Left ventricle myocardium inferior (tissue), 1 donor: ENCODE measurements at places on chromosomes 13 and 19. TPM values are rescaled to one million over a fixed set of nuclear protein-coding genes. Genes with fewer than 3 reads are reported as not detected.
A peak's percentile ranks its signal among the peaks of the same experiment; 100 is the strongest.

DNA sequence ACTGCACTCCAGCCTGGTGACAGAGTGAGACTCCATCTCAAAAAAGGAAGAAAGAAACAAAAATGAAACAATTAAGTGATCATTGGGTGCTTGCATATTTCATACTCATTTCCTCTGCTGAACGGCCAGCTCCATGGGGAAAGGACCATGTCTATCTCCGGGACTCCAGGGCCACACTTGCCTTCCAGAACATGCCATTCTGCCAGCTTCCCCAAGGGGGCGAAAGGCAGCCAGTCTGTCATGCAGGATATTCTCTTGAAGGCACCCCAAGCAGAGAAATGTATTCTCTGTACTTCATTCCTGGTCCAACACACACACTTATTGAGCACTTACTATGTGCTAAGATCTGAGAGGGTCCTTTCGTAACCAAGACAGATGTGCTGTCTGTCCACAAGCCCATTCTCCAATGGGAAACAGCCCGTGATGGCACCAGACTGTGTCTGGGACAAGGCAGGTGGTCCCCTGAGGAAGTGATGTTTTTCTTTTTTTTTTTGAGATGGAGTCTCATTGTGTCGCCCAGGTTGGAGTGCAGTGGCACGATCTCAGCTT is 10.2 kb upstream of the CARM1 start:
- H3K4me1 ChIP-seq: peaks cover 4% of the 10 kb centered on the region
- H3K27me3 ChIP-seq: no peaks in the 10 kb centered on the region
- H3K36me3 ChIP-seq: no peaks in the 10 kb centered on the region
- no peak overlapping the region for H3K4me3 ChIP-seq
- H3K27ac ChIP-seq: no peak overlapping the region

DNA sequence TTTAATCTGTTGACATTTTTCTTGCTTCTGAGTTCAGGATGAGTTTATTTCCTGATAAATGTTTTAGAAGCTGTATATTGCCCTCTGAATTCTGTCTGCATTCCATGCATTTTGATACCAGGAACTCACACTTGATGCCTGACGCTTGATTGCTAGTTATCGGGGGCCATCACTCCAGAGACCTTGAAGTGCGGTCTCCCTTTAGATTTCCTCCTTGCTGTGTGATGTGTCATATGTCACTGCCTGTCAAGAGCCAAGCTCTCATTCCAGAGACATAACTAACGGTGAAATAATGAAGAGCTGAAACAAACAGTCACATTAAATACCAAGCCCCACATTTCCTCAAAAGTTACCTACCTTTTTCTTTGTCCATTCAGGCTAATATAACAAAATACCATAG is 155.5 kb downstream of the TNFSF13B start:
- H3K4me1 ChIP-seq: no peaks in the 10 kb centered on the region
- H3K27ac ChIP-seq: no peak overlapping the region
- DNase-seq: no peak

KCNN4 gene
- 0.38 TPM for total RNA-seq

DNA sequence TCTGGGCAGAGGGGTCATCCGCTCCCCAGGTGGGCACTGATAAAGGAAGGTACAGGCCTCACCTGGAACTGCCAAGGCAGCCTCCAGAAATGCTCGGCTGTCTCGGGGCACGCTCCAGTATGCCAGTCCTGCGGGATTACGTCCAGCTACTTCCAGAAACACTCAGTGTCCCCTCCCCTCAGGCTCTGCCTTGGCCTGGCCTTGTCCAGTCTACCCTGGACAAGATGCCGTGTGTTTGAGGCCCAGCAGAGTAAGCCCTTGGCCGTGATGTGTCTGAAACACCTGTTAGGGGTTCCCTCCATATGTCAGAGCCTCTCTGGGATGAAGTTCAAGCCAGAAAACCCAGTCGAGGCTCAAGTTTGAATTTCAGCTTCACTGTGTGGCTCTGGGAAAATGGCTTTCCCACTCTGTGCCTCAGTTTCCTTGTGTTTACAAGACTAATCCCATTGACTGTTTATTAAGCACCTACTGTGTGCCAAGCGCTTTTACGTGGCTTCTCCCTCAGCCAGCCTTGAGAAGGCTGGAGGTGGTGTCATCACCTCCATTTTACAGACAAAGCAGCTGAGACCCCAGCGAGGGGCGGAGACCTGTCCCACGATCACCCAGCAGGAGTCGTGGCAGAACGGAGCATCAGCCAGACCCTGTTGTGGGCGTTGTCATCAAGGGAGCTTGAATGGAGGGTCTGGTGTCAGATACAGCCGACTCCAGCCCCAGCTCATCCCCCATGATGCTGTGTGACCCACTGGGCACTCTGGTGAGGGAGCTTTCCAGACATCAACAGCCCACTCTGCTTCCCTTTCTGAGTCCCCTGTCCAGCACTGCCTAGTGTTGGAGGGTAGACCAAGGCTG is 2.0 kb upstream of the PIK3R2 start:
- H3K4me3 ChIP-seq: no peak overlapping the region
- no peak for DNase-seq
- H3K36me3 ChIP-seq: peaks cover 12% of the 10 kb centered on the region
- H3K27ac ChIP-seq: no peak overlapping the region

ISOC2 gene
- 52.6 TPM for total RNA-seq

GRCh38 chr13:42401376-42401775 is 129.4 kb downstream of the AKAP11 start:
- no peaks in the 10 kb centered on the region for H3K4me1 ChIP-seq
- H3K4me3 ChIP-seq: no peak overlapping the region
- H3K27me3 ChIP-seq: peaks cover 15% of the 10 kb centered on the region
- no peaks in the 10 kb centered on the region for H3K36me3 ChIP-seq
- no peak for DNase-seq
- no peak overlapping the region for H3K27ac ChIP-seq

DNA sequence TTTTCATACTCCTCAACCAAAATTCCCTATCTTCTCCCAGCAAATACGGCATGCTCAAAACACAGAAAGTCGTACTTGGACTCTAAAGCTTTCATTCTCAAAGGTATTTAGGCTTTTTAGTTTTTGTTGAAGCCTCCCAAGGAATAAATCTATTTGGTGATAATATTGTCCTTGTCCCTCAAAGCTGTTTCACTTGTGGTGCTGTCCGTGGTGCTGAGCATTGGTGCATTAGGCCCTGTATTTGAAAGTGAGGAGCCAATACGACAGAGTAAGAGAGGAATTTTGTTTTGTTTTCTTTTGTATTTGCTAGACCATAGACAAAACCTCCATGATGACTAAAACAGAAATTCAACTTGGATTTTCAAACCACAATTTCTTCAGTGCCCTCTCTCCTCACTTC is 3.2 kb upstream of the LGALS13 start:
- no peak for DNase-seq
- no peak overlapping the region for H3K27ac ChIP-seq
- no peaks in the 10 kb centered on the region for H3K4me1 ChIP-seq
- H3K4me3 ChIP-seq: no peak overlapping the region
- peaks cover 64% of the 10 kb centered on the region for H3K27me3 ChIP-seq
- no peaks in the 10 kb centered on the region for H3K36me3 ChIP-seq

GRCh38 chr13:30341815-30342570 is 34.6 kb upstream of the KATNAL1 start:
- DNase-seq: peak; percentile 89
- peaks cover 38% of the 10 kb centered on the region for H3K4me1 ChIP-seq
- H3K36me3 ChIP-seq: no peaks in the 10 kb centered on the region
- peak overlapping the region; percentile 0 for H3K4me3 ChIP-seq

GRCh38 chr13:79382545-79383275 is 23.3 kb downstream of the RBM26 start:
- H3K27ac ChIP-seq: no peak overlapping the region
- no peak for DNase-seq
- no peak overlapping the region for H3K4me3 ChIP-seq
- peaks cover 10% of the 10 kb centered on the region for H3K36me3 ChIP-seq

JAK3 gene
- 1.7 TPM for total RNA-seq

DNA sequence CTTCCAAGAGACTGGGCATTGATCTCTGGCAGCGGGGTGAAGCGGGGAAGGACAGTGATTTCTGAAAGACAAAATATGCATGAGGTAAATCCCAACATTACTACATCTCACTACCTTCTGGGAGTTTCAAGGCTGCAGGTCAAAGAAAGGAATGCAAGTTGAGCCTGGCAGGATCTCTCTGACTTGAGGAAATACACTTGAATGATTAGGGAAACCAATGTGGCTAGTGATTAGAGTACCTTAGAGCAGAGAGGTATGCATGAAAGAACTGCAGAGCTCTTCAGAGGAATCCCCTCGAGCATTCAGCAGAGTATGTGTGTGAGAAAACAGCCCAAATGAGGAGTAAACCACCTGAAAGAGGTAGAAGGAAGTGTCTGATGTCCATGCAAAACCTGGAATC is 2874.1 kb upstream of the PCDH20 start:
- no peaks in the 10 kb centered on the region for H3K36me3 ChIP-seq
- H3K27ac ChIP-seq: no peak overlapping the region
- H3K4me3 ChIP-seq: no peak overlapping the region
- no peaks in the 10 kb centered on the region for H3K4me1 ChIP-seq

GJA3 gene
- 17.6 TPM for total RNA-seq

MEIOSIN gene
- total RNA-seq: not detected

DNA sequence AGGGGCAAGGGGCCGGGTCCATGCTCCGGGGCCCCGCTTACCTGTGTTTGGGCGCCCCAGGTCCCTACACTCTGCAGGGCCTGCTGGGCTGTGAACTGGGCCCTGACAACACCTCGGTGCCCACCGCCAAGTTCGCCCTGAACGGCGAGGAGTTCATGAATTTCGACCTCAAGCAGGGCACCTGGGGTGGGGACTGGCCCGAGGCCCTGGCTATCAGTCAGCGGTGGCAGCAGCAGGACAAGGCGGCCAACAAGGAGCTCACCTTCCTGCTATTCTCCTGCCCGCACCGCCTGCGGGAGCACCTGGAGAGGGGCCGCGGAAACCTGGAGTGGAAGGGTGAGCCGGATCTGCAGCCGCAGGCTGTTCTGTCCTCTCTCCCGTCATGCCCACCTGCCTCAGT is 1.7 kb downstream of the FCGRT start:
- no peaks in the 10 kb centered on the region for H3K27me3 ChIP-seq
- H3K4me3 ChIP-seq: peak overlapping the region; percentile 90
- H3K27ac ChIP-seq: peak overlapping the region; percentile 89
- DNase-seq: no peak
- H3K4me1 ChIP-seq: peaks cover 37% of the 10 kb centered on the region

- H3K4me1 ChIP-seq: peaks cover 27% of the 10 kb centered on the region
- peaks cover 100% of the 10 kb centered on the region for H3K36me3 ChIP-seq
- no peak overlapping the region for H3K27ac ChIP-seq
- H3K4me3 ChIP-seq: no peak overlapping the region
These were observed 21.4 kb downstream of the PPP2R1A start for GRCh38 chr19:52211203-52211602.

DNA sequence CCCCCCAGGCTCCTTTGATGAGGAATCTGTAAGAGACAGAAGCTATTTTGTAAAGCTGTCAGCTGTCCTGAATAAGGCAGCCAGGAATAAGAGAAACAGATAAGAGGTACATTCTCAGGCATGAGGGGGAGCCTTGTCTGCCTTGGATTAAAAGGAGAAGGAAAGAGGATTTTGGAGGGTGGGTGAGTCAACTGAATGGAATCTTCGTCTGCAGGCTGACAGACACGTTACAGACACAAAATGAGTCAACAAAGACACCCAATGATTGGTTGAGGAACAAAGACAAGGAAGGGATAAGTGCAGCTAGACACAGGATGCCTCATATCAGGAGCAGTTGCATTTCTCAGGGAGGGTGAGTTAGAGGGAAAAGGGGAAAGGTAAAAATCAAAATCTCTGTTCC is 162.5 kb downstream of the OLFM4 start:
- no peaks in the 10 kb centered on the region for H3K4me1 ChIP-seq
- no peak overlapping the region for H3K4me3 ChIP-seq
- peaks cover 43% of the 10 kb centered on the region for H3K27me3 ChIP-seq
- no peaks in the 10 kb centered on the region for H3K36me3 ChIP-seq

DNA sequence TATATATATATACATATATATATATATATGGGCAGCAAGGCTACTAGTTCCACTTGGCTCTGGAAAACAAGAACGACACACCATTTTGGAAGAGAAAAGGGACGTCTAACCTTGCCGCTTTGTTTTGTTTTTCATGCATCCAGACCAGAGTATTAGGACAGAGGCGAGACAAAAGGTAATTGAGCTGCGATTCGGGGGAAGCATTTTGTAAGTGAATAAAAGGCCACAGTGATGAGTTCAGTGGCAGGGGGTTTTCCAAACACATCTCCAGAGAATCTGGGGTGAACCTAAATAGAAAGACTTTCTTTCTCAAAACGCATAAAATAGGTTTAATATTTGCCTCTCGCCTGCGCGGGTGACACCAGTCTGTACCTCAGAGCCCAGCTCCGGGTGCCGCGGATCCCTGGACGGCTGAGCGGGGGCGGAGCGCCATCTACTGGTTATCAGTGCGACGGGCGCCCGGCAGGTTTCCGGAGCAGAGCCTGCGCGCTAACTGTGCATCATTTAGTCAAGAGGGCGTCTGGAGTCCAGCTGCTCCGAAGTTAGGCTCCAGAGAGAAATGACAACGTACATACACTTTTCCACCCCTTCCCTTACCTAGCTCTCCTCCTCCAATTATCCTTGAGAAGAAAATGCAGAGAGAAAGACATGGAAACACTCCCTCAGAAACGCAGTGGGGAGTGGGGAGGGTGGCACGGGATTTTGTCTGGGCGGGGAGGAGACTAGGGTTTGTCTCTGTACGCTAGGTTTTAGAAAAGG is 262.3 kb downstream of the TBC1D4 start:
- no peaks in the 10 kb centered on the region for H3K36me3 ChIP-seq
- peaks cover 12% of the 10 kb centered on the region for H3K27me3 ChIP-seq
- peak overlapping the region; percentile 57 for H3K4me3 ChIP-seq
- peaks cover 4% of the 10 kb centered on the region for H3K4me1 ChIP-seq
- no peak overlapping the region for H3K27ac ChIP-seq

GRCh38 chr19:55160128-55160985 is 2.8 kb upstream of the TNNI3 start:
- peak; percentile 84 for DNase-seq
- peaks cover 12% of the 10 kb centered on the region for H3K36me3 ChIP-seq
- H3K27me3 ChIP-seq: peaks cover 65% of the 10 kb centered on the region
- peak overlapping the region; percentile 95 for H3K27ac ChIP-seq
- peak overlapping the region; percentile 77 for H3K4me3 ChIP-seq

GRCh38 chr13:40597735-40598365 is 68.6 kb downstream of the FOXO1 start:
- H3K27me3 ChIP-seq: no peaks in the 10 kb centered on the region
- peak overlapping the region; percentile 32 for H3K4me3 ChIP-seq
- H3K36me3 ChIP-seq: no peaks in the 10 kb centered on the region
- DNase-seq: no peak

- H3K27ac ChIP-seq: no peak overlapping the region
- H3K27me3 ChIP-seq: peaks cover 5% of the 10 kb centered on the region
- no peak for DNase-seq
- no peaks in the 10 kb centered on the region for H3K4me1 ChIP-seq
- H3K36me3 ChIP-seq: no peaks in the 10 kb centered on the region
- H3K4me3 ChIP-seq: no peak overlapping the region
These were observed 216.2 kb downstream of the IRS2 start for GRCh38 chr13:109569958-109570711.

- H3K27ac ChIP-seq: no peak overlapping the region
- no peak overlapping the region for H3K4me3 ChIP-seq
These were observed 205.3 kb downstream of the RAP2A start for GRCh38 chr13:97639236-97639635.

DNA sequence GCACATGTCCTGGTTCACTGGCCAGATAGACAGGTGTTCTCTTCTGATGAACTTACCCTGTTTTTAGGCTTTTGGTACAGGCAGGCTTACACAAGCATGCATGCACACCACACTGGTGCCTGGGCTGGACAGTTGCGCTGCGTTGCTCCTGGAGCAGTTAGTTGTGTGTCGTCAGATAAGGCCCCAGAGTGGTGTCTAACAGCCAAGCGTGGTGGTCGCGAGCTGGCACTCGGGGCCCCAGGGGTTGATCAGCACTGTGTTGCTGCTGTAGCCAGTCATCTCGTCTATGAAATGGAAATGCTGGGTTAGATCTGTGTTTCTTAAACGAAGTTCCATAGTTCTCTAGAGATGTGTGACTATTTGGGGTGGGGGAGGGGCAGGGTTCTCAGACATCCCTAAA is 24.6 kb upstream of the TEX29 start:
- peaks cover 70% of the 10 kb centered on the region for H3K36me3 ChIP-seq
- H3K27me3 ChIP-seq: no peaks in the 10 kb centered on the region
- H3K4me3 ChIP-seq: no peak overlapping the region
- no peaks in the 10 kb centered on the region for H3K4me1 ChIP-seq
- no peak for DNase-seq
